ENCODE measurements at places on chromosomes 16 and 17. TPM values are rescaled to one million over a fixed set of nuclear protein-coding genes. Genes with fewer than 3 reads are reported as not detected.

- DNase-seq = no peak
These were observed 63.3 kb downstream of the PECAM1 start for GRCh38 chr17:64327201-64327930.

HCRT gene
- not detected for total RNA-seq

DNA sequence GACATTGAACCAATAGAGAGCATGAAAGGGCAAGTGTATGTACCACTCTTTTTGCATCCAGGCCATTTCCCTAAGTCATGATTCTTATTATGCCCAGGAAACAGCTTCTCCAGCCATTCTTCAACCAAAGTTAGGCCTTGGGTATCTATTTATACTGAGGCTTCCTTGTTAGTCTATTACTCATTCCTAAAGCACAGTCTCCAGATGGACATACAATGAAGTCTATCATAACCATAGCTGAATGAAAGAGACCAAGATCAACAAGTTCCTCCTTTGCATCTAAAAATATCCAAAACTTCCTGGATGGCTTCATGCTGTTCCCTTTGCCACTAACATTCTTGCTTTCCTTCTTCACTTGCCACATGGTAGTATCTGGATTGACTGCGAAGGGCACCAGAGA is 265.9 kb downstream of the CDH8 start:
- no peak for DNase-seq

DNA sequence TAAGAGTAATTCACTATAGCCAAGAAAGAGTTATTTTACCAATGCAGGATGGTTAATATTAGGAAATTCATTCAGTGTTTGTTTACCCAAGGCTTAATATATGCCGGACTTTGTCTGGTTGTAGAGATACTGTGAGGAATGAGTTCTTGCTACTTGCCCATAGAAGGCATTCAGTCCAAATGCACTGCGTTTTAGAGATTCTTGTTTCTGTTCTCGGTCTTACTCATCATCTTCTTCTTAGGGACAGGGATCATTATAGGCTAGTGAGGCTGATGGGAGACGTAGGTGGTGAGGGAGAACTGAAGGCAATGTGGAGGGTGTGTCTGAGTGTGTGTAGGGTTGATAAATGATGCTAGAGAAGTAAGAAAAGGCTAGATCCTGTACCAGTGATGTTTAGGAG is 90.7 kb downstream of the OR1D5 start:
- no peak for DNase-seq

PLLP gene
- not detected for total RNA-seq

SCNN1G gene
- not detected for total RNA-seq

UNC119 gene
- total RNA-seq = 28.9 TPM

- no peak for DNase-seq
These were observed 23.9 kb upstream of the TOM1L1 start for GRCh38 chr17:54876656-54877195.

NGFR gene
- total RNA-seq = 0.07 TPM

PLD6 gene
- 26.5 TPM for total RNA-seq

KRT14 gene
- total RNA-seq = not detected

DNA sequence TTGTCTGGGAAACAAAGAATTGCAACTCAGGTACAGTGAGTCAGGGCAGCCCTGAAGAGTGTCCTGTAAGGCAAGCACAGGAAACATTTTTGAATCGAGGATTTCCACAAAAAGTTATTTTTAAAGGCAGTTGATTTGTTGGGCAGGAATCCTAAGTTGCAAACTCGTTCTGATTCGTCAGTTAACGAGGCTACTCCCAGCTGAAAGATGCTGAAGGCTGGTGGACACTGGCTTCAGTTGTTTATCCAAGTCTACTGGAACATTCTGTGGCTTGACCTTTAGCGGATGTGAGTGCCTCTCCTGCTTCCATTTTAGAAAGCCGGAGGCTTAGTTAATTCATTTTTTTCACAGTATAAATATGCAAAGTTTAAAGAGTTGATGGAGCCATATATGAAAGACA is 84.2 kb downstream of the KCNJ12 start:
- no peak for DNase-seq

- DNase-seq = no peak
These were observed 26.9 kb downstream of the IL4R start for GRCh38 chr16:27340654-27341053.

UBE2G1 gene
- 68.0 TPM for total RNA-seq

DNA sequence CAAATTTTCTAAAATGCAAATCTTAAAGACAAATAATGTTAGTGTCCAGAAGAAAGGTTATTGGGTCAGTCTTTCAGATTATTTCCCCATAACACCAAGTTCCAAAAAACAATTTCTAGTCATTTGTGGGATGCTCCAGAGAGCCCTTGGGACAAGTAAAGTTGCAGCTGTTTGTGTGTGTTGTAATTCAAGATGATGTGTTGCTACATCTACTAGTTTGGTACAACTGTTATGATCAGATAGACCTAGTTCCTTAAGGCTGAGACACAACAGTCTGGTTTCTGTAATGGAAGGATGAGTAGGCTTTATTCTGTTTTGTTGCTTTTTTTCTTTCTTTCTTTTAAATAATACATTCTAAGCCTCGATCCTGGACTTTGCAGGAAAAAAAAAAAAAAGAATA is 41.9 kb downstream of the PIGL start:
- no peak for DNase-seq

C17orf78 gene
- total RNA-seq = not detected

- DNase-seq = no peak
These were observed 34.0 kb upstream of the KCNJ16 start for GRCh38 chr17:70041061-70041460.

IRX6 gene
- not detected for total RNA-seq

CD2BP2 gene
- 89.5 TPM for total RNA-seq

DNA sequence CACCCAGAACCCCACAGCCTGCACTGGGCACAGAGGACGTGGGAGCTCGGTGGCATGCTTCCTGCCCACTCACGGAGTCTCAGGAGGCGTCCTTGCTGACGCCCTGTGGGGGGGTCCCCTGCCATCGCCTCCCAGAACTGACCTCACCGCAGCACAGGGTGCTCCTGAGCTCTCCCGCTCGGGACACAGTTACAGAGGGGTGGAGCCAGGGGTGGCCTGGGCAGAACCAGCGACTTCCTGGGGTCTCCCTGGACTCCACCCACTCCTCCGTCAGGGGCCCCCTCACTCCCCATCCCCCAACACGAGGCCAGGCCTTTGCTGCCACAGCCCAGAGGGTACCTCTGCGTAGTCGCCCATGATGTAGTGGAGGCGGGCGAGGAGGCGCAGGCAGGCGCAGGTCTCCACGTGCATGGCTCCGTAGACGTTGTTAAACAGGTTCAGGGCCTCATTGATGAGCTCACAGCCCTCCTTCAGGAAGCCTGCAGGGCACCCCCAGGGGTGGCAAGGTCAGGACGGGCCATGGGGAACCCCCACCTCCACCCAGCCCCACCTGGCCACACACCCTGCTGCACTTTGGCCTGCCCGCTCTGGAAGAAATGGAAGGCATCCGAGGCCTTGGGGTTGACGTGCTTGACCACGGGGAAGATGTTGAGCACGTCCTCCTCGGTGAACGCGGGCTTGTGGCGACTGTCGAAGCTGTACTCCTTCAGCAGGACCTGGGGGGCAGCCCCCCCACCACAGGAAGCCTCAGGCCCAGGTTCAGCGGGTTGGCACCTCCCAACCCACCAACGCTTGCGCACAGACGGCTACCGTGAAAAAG is 17.8 kb downstream of the CLUH start:
- no peak for DNase-seq

NLRC3 gene
- total RNA-seq = 20.5 TPM

- no peak for DNase-seq
These were observed 43.6 kb downstream of the SOCS3 start for GRCh38 chr17:78316115-78316866.

PRSS33 gene
- 0.15 TPM for total RNA-seq

DNA sequence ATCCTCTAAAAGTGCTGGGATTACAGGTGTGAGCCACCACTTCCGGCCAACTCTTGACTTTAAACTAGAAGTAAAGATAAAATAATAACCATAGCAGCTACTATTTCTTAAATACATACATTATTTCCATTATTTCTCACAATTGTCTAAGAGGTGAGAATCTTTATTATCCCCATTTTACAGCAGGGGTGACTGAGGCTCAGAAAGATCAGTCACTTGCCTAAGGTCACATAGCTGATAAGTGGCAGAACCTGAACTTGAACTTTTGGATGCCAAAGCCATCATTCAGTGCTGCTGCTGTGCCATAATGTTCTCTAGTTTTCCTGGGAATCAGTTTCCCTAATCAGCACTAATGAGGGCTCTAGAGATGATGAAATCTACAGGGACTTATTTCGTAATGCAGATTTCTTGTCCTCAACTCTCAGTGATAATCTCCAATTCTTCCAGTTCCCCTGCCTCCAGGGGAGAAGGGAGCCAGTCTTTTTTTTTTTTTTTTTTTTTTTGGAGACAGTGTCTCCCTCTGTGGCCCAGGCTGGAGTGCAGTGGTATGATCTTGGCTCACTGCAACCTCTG is 25.2 kb upstream of the GPRC5B start:
- no peak for DNase-seq

CDH5 gene
- total RNA-seq = not detected

CHRNE gene
- total RNA-seq = 0.37 TPM

DNA sequence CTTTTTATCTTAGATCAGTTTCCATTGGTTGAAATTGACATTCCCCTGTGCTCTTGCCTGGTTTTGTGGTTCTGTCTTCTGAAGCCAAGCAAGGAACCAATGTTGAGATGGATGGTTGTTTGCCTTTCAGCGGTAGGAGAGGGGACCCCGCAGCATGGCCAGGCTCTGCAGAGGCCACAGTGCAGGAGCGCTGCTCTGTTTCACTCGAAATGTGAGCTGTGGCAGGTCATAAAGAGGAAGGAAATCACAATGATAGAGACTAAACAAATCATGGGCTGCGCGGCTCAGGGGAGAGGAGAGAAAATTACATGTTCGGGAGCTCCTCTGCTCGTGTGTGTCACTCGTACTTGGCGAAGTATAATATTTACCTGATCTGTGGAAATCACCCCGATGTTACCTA is 148.2 kb downstream of the SNX29 start:
- no peak for DNase-seq

KRT25 gene
- total RNA-seq = not detected

DNA sequence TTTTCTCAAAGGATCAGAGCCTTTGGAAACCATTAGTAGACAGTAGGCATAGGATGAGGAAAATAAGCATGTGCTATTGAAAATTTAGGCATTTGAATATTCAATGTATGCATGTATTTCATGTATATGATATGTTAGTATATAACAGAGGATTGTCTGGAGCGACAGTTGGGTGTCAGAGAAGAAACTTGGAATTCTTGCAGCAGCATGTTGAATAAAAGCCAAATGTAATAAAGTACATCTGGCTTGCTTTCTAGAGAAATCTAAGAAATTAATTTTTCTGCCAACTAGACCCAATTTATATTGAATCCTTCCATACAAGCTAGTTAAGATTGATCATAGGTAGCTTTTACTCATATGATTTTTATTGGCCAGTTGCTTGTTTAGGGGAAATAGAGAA is 578.8 kb downstream of the CDH11 start:
- DNase-seq = no peak

- no peak for DNase-seq
These were observed 6.2 kb downstream of the AANAT start for GRCh38 chr17:76473541-76473985.

DNA sequence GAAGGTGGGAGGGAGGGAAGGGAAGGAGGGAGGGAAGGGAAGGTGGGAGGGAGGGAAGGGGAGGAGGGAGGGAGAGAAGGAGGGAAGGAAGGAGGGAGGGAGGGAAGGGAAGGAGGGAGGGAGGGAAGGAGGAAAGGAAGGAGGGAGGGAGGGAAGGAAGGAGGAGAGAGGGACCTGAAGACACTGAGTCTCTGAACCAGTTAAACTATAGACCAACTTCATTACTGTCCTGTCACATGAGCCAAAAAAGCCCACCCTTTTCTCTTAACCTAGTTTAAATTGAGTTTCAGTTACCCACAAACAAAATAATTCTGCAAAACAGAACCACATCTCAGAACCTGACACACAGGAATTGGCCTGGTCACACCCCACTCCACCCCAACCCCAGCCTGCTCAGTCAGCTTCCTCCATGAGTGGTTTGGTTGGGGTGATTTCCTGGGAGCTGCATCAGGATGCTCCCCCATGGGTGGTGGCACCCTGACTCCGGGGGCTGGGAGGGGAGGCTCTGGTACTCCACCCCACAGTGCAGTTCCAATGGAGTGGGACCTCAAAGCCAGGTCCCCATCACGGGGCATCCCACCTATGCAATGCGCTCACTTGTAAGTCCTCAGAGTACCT is 4.7 kb upstream of the PRR29 start:
- peak; percentile 67 for DNase-seq

DNA sequence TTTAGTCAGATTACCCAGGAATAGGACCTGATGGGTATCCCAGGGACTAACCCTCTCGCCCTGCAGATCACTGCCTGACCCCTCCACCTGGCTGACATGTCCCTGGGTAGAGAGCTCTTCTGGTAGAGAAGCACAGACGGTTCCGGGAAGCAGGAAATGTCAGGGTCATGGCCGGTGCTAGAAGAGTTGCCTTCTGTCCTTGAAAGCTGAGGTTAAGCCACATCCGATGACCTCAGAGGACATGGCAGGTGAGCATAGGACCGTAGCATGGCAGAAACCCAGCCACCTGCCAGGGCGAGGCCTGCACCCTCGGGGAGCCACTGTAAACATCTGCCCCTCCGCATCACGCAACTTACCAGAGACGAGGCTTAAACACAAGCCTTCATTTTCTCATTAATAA is 483.7 kb downstream of the SOX9 start:
- no peak for DNase-seq

SMIM22 gene
- not detected for total RNA-seq

GRCh38 chr17:48024149-48025039 is 13.2 kb downstream of the COPZ2 start:
- DNase-seq = peak; percentile 23

DNA sequence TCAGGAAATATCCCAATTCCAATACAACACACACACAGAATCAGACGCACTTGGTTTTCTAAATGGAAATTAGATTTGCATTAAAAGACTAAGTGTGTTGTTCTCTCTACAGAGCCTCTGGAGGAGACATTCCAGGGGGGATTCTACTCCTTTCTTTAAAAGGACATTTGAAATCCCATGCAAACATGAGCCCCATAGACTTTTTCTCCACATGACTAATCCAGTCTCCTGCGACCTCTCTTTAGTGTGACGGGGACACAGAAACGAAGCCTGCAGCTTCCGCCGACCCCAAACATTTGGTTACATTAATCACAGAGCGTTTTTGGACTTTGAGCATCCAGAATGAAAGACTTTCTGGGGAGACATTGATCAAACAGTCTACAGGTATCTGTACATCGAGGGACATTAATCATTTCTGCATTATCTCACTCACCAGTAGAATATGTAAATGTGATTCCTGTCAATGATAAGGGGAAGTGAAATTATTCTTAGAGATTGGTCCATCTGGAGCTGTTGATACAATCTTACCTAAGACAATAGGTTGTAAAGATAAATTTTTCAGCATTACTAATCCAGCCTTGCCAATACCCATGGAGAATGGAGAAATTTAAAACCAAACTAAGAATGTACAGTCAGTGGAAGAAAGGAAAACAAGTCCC is 103.4 kb upstream of the IRX3 start:
- no peak for DNase-seq

- no peak for DNase-seq
These were observed 2.9 kb upstream of the WSB1 start for GRCh38 chr17:27290916-27291598.
